CD4-positive, alpha-beta memory T cell (primary cell): ENCODE measurements at places on chromosomes 5 and 9.

GRCh38 chr9:130053504-130054324, at the start of gene GPR107:
TSS of gene GPR107 (plus strand) at chr9:130053906. CDS start at chr9:130053933, 27 bp downstream.
- DNase-seq: peak; percentile 71

GRCh38 chr9:136779808-136780207, 11.3 kb upstream of the TMEM141 start:
- no peak for DNase-seq

DNA sequence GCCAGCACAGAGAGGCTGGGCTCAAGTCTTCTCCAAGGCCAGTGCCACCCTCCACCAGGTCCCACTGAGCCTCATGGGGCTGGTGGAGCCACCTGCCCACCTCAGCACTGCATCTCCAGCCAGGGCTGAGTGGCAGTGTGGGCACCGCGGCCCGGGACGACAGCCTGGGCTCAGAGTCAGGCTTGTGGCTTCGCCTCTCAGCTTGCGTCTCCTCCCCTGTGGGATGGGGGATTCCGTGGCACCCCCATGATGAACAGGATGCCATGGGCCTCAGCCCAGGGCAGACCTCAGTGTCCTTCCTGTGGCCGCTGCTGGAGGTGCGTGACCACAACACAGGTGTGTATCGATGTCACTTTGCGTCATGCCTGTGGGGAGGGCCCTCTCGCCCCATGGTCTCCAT, 136.4 kb upstream of the PPP1R26 start:
- DNase-seq: no peak

GRCh38 chr9:120416781-120417427, 163.1 kb downstream of the CDK5RAP2 start:
- DNase-seq: no peak

DNA sequence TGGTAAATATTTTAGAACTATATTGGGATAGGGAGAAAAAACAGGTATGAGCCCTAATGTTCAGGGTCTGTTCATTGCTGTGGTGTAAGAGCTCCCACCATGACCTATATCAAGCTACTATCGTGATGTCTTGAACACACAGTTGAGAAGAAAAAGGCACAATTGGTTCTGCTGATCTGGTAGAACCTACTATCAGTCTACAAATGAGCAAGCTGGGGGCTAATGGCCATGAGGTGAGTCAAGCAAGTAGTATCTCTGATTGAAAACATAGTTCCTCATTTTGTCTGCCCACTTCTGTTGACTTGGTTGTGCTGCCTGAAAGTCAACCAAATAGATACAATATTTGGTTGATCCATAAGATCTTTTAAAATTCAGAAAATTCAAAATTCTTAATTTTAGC, 1026.3 kb downstream of the CDH12 start:
- no peak for DNase-seq

DNA sequence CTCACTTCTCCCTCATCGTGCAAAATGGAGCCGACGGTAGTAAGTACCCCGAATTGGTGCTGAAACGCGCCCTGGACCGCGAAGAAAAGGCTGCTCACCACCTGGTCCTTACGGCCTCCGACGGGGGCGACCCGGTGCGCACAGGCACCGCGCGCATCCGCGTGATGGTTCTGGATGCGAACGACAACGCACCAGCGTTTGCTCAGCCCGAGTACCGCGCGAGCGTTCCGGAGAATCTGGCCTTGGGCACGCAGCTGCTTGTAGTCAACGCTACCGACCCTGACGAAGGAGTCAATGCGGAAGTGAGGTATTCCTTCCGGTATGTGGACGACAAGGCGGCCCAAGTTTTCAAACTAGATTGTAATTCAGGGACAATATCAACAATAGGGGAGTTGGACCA, 979 bp downstream of the PCDHGA12 start:
- no peak for DNase-seq

GRCh38 chr5:52725808-52726207, 61.9 kb upstream of the ITGA1 start:
- no peak for DNase-seq

DNA sequence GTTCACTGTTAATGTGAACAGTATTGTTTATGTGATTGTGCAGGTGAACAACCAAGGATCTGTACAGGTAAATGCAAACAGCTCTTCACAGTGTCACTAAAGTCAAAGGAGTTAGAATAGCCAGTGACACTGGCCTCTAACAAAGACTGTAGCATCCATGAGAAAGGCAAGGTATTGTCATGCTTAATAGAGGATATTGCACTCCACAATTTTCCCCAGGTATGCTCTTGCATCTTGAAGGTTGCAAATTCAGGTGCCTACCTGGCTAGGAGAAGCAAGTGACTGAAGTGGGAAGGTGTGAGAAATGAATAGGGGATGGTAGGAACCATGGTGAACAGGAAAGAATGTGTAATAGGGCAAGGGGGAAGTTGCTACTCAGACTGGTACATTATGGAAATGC, 101.2 kb upstream of the EFNA5 start:
- DNase-seq: no peak

GRCh38 chr9:79300068-79300467, 271.7 kb upstream of the TLE4 start:
- no peak for DNase-seq
